Activated T-cell treated with anti-CD3 and anti-CD28 coated beads for 24 hours (primary cell): ENCODE measurements at places on chromosomes 4 and X.

DNA sequence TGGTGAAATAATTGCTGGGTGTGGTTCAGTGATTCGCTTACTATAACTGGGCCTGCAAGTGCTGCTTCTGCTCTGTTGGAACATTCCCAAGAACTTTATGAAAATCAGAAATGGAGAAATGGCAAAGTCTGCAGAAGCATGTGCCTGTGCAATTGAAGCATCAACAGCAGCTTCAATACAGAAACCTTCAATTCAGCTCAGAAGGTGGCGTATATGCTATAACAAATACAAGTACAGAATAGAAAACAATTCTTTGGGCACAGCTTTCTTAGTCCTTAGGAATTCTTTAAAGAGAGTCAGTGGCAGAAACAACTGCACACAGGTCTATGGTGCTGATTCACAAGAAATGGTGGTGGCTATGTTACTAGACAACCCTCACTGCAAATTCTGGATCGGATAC lies 18.0 kb upstream of the PDHA2 start:
- no peak for DNase-seq

GRCh38 chrX:12673487-12673886 lies 117.7 kb upstream of the PRPS2 start:
- DNase-seq: no peak

- DNase-seq: no peak
Measured at GRCh38 chrX:39356119-39356807, 555.0 kb downstream of the MID1IP1 start.

DNA sequence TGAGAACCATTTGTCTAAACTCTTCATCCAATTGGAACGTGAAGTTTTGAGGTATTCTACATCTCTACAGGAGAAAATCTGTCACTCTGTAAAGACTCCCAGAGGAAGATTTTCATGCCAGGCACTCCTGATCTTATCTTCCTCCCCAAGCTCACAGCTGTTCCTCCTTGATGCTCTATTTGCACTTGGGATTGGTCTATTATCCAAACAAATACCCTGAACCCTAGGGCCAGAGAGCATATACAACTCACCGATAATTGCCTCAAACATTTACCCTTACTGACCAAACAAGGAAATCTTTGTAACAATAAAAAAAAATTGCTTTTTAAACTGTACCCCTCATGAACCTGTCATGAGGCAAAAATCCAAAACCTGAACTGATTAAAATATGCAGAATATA lies 372.7 kb downstream of the SH2D1A start:
- no peak for DNase-seq

DNA sequence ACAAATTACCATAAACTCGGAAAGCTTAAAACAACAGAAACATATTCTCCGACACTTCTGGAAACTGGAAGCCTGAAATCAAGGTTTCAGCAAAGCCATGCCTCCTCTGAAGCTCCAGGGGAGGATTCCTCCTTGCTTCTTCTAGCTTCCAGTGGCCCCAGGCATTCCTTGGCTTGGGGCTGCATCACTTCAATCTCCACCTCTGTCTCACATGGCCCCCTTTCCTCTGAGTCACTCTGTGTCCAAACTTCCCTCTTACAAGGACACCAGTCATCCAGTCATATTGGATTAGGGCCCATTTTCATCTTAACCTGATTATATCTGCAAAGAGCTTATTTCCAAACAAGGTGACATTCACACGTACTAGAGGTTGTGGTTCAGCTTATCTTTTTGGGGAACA lies 17.3 kb downstream of the PARM1 start:
- DNase-seq: no peak

DNA sequence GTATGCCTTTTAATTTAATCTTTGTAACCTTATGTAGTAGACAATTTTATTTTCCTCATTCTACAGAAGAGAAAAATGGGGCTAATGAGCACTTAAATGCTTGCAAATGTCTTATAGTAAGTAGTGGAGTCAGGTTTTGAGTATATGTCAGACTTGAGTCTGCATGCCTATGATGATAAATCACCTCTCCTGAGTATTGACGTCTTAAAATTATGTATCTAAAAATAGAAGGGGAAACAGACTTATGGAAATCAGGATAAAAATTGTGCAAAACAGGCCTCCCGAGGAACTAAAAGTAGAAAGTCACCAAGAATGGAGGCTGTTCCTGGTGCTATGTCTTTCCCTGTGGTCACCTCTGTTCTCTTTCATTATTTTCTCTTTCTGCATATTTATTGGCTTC lies 92.7 kb downstream of the STIM2 start:
- DNase-seq: no peak

DNA sequence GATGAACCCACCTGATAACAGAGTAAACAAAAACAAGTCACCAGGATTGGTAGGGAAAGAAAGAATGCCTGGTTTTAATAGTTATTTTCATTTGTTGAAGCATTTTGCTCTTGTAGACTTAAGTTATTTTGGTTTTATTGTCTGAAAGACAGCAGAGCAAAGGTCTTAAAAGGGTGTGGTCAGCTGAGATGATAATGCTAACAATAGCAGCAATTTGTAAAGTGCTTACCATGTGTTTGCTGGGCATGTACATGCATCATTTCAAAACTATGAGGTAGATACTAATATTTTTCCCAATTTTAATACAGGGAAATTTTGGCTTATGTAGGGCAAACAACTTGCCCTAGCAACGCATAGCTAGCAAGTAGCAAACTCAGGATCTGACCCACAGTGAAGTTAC lies 46.8 kb upstream of the SLC10A4 start:
- no peak for DNase-seq

DNA sequence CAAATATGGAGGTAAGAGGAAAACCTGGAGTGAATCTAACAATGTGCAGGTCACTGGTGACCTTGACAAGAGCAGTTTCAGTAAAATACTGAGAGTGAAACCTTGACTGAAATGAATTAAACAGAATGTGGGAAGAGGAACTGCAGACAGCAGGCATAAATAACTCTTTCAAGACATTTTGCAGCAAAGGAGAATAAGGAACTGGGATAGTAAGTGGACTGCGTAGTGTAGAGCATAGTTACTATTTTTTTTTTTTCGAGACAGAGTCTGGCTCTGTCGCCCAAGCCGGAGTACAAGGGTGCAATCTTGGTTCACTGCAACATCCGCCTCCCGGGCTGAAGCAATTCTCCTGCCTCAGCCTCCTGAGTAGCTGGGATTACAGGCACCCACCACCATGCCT lies 24.0 kb downstream of the RBMX start:
- DNase-seq: no peak

- DNase-seq: no peak
Measured at GRCh38 chr4:2750719-2751605, 5.2 kb downstream of the TNIP2 start.

DNA sequence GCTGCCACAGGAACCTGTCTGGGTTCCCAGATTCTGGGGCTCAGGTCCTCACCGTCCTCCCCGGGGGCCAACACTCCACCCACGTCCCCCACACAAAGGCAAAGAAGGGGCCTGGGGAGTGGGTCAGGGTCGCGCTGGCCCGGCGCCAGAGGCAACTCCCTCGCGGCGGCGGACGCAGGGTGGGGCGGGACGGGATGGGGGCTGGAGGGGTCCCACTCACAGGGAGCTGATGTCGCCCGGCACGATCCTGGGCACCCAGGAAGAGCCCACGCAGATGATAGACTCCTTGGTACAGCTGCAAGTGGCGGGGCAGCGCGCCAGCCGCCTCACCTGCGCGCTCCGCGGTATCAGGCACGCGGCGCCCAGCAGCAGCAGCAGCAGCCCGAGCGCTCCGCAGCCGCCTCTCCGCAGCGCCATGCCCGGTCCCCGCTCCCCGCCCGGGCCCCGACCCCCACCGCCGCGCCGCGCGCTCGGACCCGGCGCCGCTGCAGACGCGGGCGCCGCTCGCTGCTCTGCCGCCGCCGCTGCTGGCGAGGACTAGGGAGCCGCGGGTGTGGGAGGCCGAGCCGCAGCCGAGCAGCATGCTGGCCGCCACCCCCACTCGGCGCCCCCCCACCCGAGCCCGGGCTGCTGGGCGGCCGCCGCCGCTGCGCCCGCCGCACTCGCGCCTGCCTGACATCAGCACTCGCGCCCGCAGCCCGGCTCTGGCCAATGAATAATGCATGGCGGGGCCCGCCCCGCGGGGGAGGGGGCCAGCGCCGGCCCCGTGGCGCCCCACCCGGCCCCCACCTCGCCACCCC lies at the start of gene LGI2:
LGI2 (minus strand) TSS at position 670 of the 800 bp plus-strand sequence; CDS start at position 417, 253 bp downstream.
- DNase-seq: no peak

DNA sequence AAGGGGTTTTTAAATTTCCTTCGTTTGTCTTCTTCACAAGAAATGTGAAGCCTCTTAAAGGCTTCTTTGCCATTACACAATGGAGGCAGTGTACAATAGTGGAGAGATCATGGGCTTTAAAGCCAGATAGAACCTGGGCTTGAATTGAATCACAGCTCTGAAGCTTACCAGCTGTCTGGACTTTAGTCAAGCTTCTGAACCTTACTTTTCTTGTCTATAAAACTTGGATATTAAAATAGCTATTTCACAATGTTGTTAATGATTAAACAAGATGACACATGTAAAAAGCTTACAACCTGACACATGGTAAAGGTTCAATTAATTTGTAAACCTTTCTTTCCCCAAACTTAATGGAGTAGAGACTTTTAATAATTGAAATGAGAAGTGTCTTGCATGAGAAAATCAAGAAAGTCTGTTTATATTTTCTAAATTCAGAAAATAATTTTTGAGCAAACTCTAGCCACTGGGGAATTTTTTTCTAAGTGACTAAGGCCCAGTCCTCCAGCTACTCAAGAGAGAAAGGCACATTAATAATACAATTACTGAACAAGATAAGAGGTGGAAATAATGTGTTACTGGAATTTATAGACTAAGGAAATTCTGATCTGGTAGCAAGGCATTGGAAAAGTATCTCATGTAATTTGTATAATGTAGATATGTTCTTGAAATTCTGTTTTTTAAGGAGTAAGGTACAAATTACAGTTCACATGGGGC lies 21.7 kb upstream of the TBC1D8B start:
- no peak for DNase-seq

- no peak for DNase-seq
Measured at GRCh38 chrX:28120072-28120471, 138.8 kb upstream of the DCAF8L1 start.

GRCh38 chr4:140688711-140689598 lies 67.2 kb downstream of the TBC1D9 start:
- DNase-seq: no peak

- no peak for DNase-seq
Measured at GRCh38 chr4:147793569-147794313, 61.9 kb downstream of the ARHGAP10 start.

GRCh38 chr4:15918484-15919129 lies 19.9 kb downstream of the FGFBP1 start:
- DNase-seq: no peak

DNA sequence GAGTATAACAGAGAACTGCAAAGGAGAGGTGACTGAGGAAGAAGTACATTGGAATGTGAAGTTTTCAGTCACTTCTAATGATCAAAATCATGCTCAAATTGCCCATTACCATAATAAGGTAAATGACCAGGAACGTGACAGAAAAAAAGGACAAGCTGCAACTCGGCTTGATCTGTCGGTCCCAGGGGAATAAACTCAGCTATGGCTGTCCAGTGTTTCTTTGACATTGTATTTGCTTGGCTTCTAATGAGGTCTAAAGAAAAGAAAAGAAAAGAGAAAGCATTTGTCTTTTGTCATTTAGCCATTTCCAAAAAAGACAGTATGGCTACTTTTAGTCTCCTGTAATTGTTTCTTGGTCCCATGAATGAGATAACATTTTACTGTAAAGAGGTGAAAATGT lies 25.2 kb downstream of the PHOX2B start:
- DNase-seq: no peak

GRCh38 chr4:123924536-123924935 lies 527.9 kb downstream of the SPRY1 start:
- no peak for DNase-seq

GRCh38 chrX:143634309-143634662 lies 1.6 kb downstream of the SLITRK4 start:
- no peak for DNase-seq

GRCh38 chr4:166823126-166823525 lies 411.2 kb downstream of the SPOCK3 start:
- DNase-seq: no peak

- no peak for DNase-seq
Measured at GRCh38 chr4:13840502-13841190, 213.1 kb upstream of the BOD1L1 start.

GRCh38 chr4:52788806-52789205 lies 37.6 kb upstream of the ERVMER34-1 start:
- DNase-seq: no peak

DNA sequence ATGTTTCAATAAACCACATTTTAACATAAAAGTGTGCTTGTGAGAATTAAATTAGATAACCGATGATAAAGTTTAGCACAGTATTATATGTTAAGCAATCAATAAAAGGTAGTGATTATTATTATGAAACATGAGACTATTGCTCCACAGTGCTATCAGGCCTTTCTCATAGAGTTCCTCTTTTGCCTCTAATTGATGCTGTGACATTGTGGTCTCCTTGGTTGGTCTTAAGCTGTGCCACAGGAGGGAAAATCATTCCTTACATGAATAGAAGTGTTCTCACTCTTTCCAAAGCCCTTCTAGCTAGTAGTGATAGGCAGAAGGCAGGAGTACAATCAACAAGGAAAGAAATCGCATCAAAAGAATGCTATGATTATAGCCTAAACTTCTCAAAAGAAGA lies 9.2 kb upstream of the PDHA2 start:
- no peak for DNase-seq

- no peak for DNase-seq
Measured at GRCh38 chr4:26522478-26522877, 32.2 kb upstream of the CCKAR start.

DNA sequence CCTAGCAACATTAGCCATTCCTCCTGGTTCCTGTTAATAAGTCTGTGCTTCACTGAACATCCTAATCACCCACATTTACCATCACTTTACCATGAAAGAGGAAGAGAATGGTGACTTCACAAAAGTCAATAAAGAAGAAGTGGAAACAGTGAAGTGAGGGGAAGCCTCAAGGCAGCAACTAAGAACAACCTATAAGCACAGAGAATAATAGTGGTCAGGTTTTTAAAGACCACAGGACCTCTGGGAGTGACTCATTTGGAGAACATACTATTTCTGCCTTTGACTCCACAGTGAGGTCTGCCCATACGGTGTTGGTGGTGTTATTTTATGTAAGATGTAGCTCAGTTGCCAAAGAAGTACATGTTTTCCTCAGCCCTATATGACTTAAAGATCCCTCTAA lies 86.0 kb upstream of the TET2 start:
- DNase-seq: no peak

GRCh38 chrX:96989830-96990571 lies 106.3 kb downstream of the RPA4 start:
- DNase-seq: no peak

GRCh38 chrX:87299563-87300160 lies 217.9 kb upstream of the KLHL4 start:
- no peak for DNase-seq

DNA sequence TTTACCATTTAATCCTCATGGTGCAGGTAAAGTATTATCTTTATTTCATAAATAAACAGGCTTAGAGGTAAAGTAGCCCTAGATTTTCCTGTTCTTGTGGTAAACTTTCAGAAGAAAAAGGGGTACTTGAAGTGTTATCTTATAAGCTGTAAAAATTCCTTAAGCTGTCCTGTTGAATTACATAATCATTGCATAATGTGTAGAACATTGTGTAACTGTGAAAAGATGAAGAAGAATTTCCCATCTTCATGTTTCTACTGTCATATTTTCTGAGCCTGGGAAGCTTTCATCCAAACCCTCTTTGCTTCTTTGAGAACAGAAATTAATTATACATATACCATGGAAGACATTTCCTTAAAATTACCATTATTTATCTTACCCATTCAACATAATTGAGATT lies 90.5 kb downstream of the ELOVL6 start:
- no peak for DNase-seq

- DNase-seq: no peak
Measured at GRCh38 chr4:73631565-73632226, 11.5 kb upstream of the RASSF6 start.

GRCh38 chr4:96598465-96598864 lies 758.6 kb downstream of the PDHA2 start:
- no peak for DNase-seq
